ENCODE measurements at places on chromosomes 5 and 9. TPM values are rescaled to one million over a fixed set of nuclear protein-coding genes. Genes with fewer than 3 reads are reported as not detected.

DNA sequence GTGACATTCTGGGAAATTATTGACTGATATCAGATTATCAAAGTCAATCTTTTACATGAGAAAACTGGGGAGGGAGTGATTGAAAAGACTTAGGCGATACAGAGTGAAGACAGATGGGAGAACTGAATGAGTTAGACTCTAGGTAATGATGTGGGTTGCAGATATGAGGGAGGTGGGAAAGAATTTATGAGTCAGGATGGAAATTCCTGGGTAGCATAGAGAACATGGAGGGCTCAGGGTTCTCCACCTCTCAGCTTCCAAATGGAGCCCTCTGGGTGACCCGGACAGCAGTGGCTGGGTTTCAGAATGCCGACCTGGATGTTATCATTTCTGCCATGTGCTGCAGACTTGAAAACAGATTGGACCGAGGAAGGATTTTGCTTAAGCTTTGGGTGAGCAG is 75.4 kb upstream of the SHB start:
- DNase-seq = no peak

DNA sequence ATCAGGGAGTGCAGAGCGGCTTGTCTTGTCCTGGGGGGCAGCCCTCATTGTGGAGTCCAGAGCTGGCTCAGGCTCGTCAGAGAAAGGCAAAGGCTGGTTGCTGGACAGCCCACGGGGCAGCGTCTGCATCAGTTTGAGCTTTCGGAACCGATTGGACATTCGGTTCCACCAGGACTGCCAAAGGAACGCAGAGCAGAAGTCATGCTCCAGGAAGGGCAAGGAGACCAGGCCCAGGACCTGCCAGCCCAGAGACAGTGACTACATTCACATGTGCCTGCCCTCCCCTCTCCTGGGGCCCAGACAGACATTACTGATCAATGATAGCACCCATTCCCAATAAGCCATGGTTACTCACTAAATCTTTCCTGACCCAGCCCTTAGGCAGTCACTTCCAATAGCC is 18.1 kb downstream of the ANKS6 start:
- no peak for DNase-seq

GRCh38 chr5:157547941-157548512 is 27.5 kb downstream of the ADAM19 start:
- no peak for DNase-seq

- DNase-seq = no peak
These were observed 317.9 kb upstream of the MPDZ start for GRCh38 chr9:13597427-13597826.

Gene UGT3A1
- 142 TPM for polyA plus RNA-seq

Gene IRX2
- 0.01 TPM for polyA plus RNA-seq

DNA sequence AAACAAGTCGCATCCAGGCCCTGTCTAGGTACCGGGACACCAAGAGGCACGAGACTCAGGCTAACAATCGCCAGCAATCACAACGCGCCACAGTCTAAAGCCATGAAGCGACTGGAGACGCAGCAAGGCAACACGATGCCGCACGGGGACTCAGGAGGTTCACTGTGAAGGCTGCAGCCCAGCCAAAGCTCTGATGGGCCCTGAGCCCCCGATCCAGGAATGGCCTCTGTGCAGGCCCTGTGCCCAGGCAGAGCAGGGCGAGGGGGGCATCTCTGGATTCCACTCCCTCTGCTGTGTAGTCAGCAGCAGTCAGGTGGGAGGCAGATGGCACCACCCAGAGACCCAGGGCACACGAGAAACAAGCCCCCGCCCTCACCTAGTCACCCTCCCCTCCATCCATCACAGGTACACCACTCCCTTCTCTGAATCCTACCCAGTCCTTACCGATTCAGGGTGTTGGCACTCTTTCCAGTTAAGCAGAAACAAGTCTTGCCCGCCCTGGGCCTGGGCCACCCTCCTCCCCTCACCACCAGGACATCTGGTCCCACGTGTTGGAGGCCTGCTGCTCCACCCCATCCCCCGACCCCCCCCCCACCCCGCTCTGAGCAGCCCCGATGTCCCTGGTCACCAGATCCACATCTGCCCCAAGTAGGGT is 1.1 kb downstream of the RALGDS start:
- DNase-seq = no peak

GRCh38 chr9:83707518-83707767 is 315 bp downstream of the UBQLN1 start:
- DNase-seq = no peak

Gene SCGB3A2
- polyA plus RNA-seq = not detected

Gene NKD2
- 15.2 TPM for polyA plus RNA-seq

DNA sequence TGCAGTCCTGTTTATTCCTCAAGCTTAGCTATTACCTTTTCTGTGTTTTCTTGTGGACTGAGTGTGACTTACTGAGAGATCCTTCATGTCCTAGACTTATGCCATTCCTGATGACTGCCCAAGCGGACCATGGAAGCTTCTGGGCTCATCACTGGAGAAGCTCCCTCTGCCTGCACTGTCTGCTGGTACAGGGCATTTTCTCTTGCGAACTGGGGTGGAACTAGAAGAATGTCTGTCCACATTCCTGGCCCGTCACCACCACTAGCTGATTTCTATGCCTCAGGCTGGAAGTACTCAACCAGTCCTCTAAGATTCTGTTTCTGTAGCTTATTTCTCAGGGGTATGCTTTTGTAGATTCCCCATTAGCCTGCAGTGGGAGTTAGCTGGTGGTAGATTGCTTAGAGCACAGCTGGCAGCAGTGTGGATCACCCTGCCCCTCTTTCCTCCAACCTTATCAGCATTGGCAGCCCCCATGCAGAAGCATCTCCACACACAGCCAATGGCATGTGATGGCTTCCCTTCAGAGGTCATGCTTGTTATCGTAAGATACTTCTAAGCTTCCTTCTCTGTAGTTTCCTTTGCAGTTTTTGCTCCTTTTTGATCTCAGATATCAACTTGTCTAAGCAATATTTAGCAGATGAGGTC is 12.4 kb downstream of the SLC36A1 start:
- no peak for DNase-seq

DNA sequence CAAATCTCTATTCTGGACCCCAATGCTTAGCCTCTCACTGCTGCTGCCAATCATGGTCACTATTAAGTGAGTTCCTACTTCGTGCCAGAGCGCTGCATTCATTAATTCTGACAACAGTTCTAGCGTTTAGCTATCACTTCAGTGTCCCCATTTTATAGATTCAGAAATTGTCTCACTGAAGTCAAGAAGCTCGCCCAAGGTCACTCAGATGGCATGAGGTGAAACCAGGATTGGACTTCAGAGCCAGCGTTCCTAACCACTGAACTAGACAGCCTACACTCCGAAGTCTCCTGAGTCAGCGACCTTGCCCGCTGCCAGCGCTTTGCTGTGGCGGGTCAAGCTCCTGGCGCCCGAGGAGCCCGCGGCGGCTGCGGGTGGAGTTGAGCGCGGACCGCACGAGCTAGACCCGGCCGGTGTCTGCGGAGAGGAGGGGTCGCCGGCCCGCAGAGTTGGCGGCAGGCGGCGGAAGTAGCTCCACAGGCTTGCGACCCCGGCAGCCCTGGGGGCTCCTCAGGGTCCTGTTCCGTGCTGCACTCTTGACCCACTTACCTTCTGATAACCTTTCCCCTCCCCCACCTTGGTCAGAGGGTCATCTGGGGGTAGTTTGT is 2.1 kb upstream of the GABRB2 start:
- no peak for DNase-seq

DNA sequence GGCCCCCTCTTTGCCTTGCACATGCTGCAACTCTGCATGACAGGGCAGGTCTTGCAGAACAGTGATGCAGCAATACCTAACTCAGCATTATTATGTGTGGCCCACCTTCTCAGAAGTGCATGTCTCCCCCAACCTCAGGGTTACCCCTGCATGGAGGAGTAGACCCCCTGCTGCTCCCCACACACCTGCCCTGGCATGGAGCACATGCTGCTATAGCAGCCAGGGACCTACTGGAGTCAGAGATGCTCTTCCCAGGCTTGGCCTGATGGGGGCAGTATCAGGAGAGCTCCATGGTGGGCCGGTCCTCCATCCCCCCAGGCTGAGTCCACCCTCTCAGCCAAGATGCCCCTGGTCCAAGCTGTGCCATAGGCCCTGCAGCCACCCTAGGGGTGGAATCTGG is 13.2 kb upstream of the BOD1 start:
- no peak for DNase-seq

- no peak for DNase-seq
These were observed 3.3 kb upstream of the PURA start for GRCh38 chr5:140110646-140110957.

DNA sequence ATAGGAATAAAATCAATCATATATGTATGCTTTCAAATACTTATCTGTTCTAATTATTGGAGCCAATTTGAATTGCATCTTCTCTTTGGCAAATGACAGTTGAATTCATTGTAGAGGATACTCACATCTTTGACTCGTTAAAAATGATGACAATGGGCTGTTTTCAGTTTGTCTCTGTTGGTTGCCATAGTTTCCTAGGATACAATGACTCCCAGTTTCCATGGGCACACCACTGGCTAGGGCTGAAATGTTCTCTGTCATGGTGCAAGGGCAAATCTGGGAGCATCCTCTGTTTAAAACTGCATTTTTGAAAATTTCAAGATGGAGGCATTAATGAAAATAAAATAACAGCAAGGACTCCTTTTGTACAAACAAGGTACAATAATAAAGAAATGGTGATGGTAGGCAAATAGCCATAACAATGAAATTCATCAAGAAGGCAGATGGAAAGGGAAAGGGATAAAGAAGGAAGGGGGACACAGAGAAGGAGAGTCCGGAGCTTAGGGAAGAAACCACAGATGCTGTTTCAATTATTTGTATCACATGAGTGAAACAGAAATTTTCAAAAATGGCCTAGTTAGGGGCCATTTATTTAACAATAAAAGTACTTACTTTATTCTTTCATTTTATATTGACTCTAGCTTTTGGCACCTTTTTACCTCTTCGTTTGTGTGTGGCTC is 378.8 kb upstream of the SEMA6A start:
- no peak for DNase-seq

Gene INSL4
- polyA plus RNA-seq = not detected

GRCh38 chr5:1931604-1932231 is 49.0 kb upstream of the IRX4 start:
- peak; percentile 13 for DNase-seq

Gene TRUB2
- polyA plus RNA-seq = 30.2 TPM

Gene ITGA1
- 30.8 TPM for polyA plus RNA-seq

Gene PRDM9
- not detected for polyA plus RNA-seq

GRCh38 chr5:175214152-175214551 is 229.8 kb downstream of the DRD1 start:
- DNase-seq = no peak

Gene PCDHB13
- 1.4 TPM for polyA plus RNA-seq

DNA sequence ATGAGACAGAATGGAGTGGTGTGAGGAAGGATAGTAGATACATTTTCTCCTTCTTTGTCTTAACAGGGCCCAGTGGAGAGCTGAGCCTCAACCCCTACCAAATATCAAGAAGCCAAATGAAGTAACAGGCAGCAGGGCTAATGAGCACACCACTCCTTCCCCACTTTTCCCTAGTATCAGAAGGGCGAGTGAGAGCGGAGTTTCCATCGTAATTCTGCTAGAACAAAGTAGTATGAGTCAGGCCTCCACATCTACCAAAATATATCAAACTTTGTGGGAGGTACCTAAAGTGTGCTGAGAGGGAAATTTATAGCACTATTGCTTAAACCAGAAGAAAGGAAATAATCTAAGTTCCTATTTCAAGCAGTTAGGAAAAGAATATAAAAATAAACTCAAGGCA is 769.0 kb upstream of the RGMB start:
- no peak for DNase-seq

GRCh38 chr5:96714951-96715451 is 52.8 kb downstream of the CAST start:
- peak; percentile 96 for DNase-seq

DNA sequence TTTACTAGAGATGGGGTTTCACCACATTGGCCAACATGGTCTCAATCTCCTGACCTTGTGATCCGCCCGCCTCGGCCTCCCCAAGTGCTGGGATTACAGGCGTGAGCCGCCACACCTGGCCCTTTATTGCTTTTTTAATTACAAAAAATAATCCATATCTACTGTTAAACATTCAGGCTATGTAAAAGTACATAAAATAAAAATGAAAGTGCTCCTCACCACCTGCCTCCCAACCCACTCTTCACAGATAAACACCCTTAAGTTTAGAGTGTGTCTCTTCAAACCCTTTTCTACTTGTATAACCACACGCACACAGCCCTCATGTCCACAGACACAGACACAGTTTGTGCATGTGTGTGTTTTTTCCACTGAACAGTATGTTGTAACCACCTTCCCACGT is 16.7 kb downstream of the TSC1 start:
- no peak for DNase-seq

GRCh38 chr5:171789353-171789752 is 3.7 kb downstream of the SMIM23 start:
- DNase-seq = no peak

Gene NUTM2F
- not detected for polyA plus RNA-seq

Gene TMEM174
- polyA plus RNA-seq = not detected

DNA sequence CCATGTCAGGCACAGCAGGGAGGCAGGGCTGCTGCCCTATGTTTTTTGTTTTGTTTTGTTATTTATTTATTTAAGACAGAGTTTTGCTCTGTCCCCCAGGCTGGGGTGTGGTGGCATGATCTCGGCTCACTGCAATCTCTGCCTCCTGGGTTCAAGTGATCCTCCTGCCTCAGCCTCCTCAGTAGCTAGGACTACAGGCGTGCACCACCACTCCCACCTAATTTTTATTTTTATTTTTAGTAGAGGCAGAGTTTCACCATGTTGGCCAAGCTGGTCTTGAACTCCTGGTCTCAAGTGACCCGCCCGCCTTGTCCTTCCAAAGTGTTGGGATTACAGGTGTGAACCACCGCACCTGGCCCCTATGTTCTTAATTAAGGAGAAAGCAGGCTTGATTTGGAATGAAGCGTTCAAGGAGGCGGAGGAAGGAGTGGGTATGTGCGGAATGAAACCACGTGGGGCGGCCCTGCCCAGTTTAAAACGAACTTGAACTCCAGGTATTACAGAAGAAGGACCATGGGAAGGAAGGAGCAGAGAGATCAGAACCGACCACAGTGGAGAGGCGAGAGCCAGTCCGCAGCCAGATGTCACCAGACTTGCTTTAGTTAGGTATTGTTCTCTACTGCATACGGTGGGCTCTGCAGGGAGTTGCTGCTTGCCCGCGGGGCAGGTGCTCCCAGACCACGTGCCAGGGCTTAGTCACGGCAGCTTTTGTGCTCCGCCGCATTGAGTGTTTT is 34.9 kb upstream of the EPB41L4B start:
- no peak for DNase-seq

Gene CER1
- 0.06 TPM for polyA plus RNA-seq

Gene LCN15
- 14.0 TPM for polyA plus RNA-seq

Gene AK8
- 2.6 TPM for polyA plus RNA-seq

Gene PCDHGC3
- 30.4 TPM for polyA plus RNA-seq

GRCh38 chr9:87148331-87149104 is 201.2 kb upstream of the GAS1 start:
- peak; percentile 63 for DNase-seq

Gene PAXX
- polyA plus RNA-seq = 38.9 TPM

GRCh38 chr9:8332331-8332650 is 532.7 kb upstream of the DMAC1 start:
- DNase-seq = no peak

Gene ERGIC1
- polyA plus RNA-seq = 112 TPM

Gene S100Z
- polyA plus RNA-seq = 0.51 TPM
